ENCODE measurements at places on chromosomes 2 and 18.

- no peak for DNase-seq
Measured at GRCh38 chr2:241350878-241351639, 5.0 kb upstream of the FARP2 start.

GRCh38 chr2:10431797-10432196 lies 16.3 kb downstream of the ODC1 start:
- DNase-seq, result no peak

DNA sequence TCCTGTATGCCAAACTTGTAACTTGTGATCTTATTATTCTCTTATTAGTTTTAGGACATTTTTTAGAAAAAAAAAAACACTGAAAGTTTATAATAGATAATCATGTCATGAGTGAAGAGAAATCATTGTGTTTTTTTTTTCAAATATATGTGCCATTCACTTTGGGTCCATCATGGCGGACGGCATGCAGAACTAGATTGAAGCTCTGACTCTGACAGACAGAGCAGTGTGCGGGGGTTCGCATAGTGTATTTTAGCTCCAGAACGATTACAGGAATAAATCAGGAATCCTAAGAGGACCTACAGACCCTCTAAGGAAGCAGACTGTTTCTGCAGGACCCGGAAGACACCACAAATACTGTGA lies 484.4 kb upstream of the REG3G start:
- no peak for DNase-seq

DNA sequence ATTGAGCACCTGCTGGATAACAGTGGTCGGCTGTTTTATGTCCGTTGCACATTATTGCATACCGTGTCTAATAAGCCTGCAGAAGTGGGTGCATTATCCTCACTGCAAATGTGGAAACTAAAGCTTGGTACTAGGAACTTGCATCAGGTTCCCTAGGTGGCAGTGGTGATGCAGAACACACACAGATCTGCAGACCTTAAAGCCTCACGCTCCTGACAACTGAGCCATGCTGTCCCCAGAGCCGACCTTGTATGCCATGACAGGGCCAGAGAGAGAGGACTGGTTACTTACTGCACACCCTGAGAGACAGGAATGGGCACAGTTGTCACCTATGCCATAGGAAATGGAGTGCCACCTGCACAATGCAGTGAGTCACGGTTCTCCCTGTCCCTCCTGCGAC lies 151.8 kb downstream of the SH3RF3 start:
- DNase-seq, result no peak

DNA sequence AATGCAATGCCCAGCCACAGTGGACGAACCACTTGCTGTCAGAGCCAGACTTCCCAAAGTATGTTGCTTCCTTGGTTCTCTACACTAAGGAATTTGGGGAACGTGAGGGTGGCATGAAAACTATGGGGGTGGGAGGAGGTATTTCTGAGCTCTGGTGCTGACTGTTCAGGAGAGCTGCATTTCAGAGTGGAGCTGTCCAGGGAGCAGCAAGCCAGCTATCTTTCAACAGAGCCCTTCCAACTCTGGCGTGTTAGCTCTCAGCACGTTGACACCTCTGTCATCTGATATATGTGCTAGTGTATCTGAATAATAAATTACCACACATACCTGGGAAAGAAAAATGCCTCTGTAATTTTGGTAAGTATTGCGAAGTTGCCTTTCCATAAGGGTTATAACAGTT lies 66.1 kb downstream of the SAP130 start:
- DNase-seq, result no peak

All from activated T-helper 1 cell treated with anti-CD3 and anti-CD28 coated beads, Interleukin-2, amount 50 U/mL, for 16 hours (primary cell).